ENCODE measurements at places on chromosomes 5 and 9.

DNA sequence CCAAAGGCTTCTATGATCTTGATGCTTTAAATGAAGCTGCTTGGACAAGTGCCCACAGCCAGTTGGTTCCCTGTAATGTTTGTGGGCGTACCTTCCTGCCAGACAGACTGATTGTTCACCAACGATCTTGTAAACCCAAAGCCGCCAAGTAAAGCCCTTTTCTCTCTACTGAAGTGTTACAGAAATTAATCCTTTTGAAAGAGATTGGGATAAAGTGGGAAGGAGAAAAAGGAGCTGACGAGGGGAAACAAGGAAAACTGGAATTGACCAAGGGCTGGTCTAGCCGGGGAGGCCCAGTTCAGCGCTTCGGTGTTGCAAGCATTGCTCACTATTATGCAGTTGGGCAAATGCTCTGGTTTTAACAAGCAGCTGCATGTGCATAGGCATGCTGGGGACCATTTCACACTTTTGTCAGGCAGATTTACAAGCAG is 53.2 kb downstream of the ZNF474 start:
- DNase-seq = no peak

- no peak for DNase-seq
These were observed 7.7 kb upstream of the P4HA2 start for GRCh38 chr5:132235340-132235739.

DNA sequence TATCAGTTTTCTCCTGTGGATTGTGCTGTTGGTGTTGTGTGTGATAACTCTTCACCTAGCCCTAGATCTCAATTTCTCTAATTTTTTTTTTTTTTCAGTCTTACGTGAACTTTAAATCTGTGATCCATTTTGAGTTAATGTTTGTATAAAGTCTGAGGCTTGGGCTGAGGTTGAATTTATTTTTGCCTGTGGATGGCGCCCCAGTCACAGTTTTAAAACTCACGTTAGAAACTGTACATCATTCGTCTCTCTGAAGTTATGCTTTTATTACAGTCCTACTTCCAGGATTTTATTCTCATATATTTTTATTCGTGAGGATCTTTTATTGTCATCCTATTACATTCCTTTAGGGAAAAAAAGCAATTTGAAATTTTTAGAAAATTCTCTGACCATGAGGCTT is 103.1 kb downstream of the EHMT1 start:
- DNase-seq = no peak

DNA sequence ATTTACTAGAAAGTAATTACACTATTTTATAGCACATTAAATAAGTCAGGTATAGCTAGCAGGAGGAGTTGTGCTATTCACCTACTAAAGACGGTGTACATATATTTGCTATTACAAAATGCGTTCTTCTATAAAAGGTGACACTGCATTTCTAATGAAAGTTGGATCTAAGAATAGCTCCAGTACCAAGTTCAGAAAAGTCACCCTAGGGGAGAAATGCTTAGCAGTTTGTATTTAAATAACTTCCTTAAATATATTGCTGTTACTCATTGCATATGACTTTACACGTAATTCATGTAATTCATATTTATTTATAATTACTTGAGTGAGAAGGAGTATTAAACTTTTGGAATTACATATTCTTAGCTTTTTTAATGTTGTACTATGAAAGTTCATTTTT is 7.0 kb upstream of the SUB1 start:
- no peak for DNase-seq

DNA sequence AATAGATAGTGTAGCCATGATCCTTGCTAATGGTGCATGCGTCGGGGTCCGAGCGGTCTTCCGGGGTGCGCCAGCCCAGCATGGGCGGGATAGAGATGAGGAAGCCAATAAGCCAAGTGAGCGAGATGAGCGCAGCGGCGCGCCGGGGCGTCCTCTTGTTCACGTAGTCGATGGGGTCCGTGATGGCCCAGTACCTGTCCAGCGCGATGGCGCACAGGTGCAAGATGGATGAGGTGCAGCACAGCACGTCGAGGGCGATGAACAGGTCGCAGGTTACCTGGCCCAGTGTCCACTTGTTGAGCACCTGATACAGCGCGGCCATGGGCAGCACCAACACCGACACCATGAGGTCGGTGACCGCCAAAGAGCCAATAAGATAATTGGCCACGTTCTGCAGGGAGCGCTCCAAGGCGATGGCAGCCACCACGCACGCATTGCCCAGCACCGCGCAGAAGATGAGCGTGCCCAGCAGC is 1.1 kb downstream of the HTR1A start:
- DNase-seq = no peak

GRCh38 chr9:126513159-126514036 is 100.3 kb upstream of the LMX1B start:
- no peak for DNase-seq

GRCh38 chr9:95463148-95464060 is 53.4 kb downstream of the PTCH1 start:
- DNase-seq = no peak

GRCh38 chr5:95734906-95735305 is 3.8 kb downstream of the RHOBTB3 start:
- DNase-seq = no peak

GRCh38 chr9:97980918-97981845 is 2.0 kb upstream of the ANP32B start:
- DNase-seq = no peak

DNA sequence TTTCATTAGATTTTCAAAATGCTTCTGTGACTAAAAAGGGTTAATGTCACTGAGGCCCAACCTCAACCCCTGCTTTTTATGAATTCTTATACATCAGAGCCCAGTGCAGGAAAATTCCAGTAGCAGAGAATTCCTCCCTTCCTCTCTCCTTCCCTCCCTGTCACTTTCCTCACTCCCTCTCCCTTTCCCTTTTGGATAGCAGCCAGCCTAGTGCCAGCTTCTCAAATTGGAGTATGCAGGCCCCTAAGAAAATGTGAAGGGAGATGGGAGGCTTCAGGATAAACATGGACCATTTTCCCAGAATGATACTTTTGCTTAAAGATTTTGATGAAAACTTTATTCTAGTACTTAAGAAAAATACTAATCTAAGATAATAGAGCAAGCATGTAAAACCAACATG is 507.4 kb downstream of the KDM4C start:
- DNase-seq = no peak

DNA sequence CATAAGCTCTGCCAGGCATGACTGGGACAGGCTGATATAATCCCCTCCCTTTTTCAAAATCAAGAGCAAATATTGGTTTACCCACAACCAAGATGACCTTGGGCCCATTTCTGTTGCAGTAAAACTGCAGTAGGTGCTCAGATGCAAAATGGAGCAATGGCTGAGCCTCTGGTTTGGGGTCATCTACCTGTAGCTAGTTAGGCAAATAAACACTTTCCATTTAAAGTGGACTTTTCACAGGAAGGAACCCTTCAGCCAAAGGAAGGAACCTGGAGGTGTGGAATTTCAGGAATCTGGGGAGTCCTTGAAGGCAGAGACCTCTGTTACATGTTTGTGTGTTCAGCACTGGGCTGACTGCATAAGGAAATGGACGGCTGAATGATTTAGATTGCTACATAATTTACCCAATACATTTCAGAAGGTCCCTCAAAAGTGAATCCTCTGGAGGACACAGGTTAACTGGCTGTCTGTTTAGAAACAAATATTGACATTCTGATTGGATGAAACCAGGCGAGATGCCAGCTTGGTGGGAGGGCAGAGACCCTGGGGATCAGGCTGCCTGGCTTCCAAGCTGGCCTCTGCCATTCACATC is 170.1 kb upstream of the ZNF618 start:
- DNase-seq = no peak

DNA sequence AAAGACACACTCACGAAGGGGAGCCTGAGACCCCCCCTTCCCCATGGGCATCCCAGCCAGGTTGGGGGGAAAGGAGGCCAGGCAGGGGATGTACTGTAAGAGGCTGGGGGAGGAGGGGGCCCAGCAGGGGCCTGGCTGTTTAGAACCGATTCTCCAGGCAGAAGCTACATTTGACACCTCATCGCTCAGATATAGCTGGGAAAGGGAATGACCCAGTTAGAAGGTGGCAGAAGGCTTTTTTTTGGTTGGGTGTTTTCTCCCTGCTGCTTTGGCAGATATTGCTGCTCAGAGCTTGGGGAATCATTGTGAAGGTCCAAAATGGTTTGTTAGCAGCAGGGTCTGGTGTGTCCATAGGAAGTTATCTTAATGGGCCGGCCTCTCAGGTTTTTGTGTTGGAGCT is 6.0 kb downstream of the CDX1 start:
- DNase-seq = no peak

GRCh38 chr5:80757290-80757689 is 102.5 kb upstream of the DHFR start:
- DNase-seq = no peak

- DNase-seq = no peak
These were observed 681.4 kb downstream of the CETN3 start for GRCh38 chr5:89728134-89728533.

- no peak for DNase-seq
These were observed 15.2 kb downstream of the TSTD2 start for GRCh38 chr9:97617939-97618416.

GRCh38 chr9:128404560-128404959 is 16.1 kb upstream of the CERCAM start:
- DNase-seq = no peak

- DNase-seq = no peak
These were observed 32.5 kb upstream of the HMCN2 start for GRCh38 chr9:130232899-130233586.

DNA sequence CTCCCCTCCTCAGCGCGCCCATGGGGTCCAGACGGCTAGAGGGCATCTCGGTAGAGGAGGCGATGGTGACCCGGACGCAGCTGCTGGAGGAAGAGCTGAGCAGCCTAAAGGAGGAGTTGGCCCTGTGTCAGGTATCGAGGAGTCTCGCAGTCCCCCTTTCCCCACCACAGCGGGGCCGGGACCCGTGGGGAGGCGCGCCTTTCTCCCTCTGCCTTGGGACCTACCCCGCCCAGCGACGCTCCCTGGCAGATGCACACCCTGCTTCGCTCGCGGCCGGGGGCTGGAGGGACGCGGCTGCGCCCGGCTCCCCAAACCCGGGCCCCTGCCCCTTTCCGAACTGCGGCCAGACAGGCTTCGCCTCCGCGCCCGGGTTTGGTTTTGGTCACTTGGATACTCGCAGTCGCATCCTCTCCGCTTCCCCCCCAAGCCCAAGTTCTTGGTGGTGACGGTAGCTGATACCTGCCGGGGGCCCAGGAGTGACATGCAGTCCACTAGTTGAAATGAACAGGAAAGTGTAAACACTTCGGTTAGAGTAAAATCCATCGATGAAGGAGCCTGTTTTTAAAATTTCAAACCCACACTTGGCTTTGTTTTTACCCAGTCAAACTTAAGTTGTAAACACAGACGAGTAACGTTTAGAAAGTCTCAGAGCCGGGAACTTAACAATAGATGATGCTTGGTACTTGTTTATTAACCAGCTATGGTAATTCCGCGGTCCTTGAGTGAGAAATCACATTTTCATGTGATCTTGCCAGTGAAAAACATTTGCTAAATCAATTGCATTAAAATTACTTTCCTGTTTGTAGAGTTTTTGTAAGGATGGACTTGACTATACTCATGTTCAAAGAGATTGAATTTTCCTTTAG is 688 bp downstream of the CNTLN start:
- DNase-seq = no peak

DNA sequence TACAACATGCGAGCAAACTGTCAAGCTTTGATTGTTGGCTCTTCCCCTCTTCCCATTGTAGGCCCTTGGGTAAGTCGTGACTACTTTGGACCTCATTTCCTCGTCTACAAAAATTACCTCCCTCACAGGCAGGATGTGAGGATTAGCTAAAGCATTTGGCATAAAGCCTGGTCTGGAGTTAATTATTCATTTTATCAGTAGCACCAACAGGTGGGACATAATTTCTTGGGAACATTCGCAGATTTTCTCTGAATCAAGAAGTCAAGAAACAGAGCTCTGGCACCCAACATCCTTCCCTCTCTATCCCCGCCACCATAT is 39.9 kb upstream of the SEMA6A start:
- DNase-seq = no peak

GRCh38 chr9:124312290-124313265 is 54.8 kb downstream of the NEK6 start:
- DNase-seq = no peak

DNA sequence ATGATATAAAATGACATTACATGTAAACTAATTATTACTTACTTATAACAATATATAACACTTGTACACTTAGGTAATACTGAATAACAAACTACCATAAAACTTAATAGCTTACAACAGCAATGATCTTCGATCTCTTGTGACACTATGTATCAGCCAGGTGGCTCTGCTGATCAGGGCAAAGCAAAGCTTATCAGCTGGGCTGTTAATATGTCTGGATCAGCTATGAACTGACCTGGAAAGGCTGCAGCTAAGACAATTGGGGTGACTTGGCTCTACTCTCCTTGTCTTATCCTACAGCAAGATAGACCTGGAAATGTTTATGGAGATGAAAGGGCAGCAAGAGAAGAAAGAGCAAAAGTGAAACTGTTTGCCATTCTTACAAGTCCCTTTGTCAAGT is 511.3 kb downstream of the TLR4 start:
- no peak for DNase-seq

- DNase-seq = no peak
These were observed 713 bp downstream of the MOB3B start for GRCh38 chr9:27528886-27529315.

DNA sequence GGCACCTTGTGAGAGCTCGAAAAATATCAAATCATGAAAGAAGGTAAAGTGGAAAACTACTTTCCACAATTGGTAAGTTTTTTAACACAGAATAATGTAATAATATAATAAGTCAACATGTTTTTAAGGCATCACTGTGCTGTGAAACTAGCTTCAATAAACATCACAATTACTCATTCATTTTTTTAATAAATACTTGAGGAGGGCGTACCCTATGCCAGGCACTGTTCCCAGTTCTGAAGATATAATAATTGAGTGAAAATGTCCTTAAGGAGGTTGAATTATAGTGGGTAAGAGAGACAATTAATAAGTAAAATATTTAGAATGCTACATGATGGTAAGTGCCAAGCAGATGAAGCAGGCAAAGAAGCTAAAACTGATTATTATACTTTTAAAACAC is 381.4 kb downstream of the ELAVL2 start:
- no peak for DNase-seq

GRCh38 chr9:21210311-21210710 is 3.4 kb upstream of the IFNA10 start:
- no peak for DNase-seq

GRCh38 chr5:78573318-78573717 is 75.3 kb downstream of the LHFPL2 start:
- DNase-seq = no peak

DNA sequence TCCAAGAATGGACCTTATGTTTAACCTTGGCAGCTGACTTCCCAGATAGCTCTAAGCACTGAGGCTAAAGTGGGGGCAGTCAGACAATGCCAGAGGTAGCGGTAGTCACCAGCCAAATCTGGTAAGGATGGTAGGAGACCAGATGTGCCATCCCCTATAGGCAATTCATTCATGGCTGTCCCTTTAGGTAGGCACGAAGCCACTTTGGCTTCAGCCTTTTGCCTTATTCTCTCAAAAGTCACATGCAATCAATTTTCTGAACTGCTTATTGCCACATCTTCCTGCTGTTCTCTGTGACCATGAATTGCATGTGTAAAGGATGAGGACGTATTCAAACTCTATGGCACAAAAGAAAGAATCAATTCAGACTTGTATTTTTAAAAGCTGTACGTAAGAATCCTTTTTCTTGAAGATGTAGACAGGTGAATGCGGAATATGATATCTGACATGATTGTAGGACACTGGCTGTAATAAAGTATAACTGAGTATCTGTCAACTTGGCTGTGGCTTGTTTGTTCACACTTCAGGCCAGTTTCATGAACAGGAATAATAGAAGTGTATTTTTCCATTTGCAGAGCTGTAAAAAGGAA is 611.7 kb downstream of the NR2F1-AS1 start:
- DNase-seq = no peak

- no peak for DNase-seq
These were observed 194.0 kb upstream of the KLF4 start for GRCh38 chr9:107683566-107683965.

All from AG04449 (cell line).